ENCODE measurements at places on chromosomes 3 and 15. TPM values are rescaled to one million over a fixed set of nuclear protein-coding genes. Genes with fewer than 3 reads are reported as not detected.

PDZRN3 gene
- 13.0 TPM for total RNA-seq

AMT gene
- total RNA-seq, result 12.2 TPM

C3orf49 gene
- total RNA-seq, result not detected

GATM gene
- 19.6 TPM for total RNA-seq

ACVR2B gene
- 9.8 TPM for total RNA-seq

C3orf20 gene
- not detected for total RNA-seq

SLC22A14 gene
- total RNA-seq, result 0.21 TPM

FGF12 gene
- 15.2 TPM for total RNA-seq

UROC1 gene
- total RNA-seq, result not detected

TFDP2 gene
- total RNA-seq, result 25.7 TPM

SFMBT1 gene
- 7.9 TPM for total RNA-seq

GOLGA8Q gene
- total RNA-seq, result 0.72 TPM

LRRC2 gene
- 0.26 TPM for total RNA-seq

MORC1 gene
- not detected for total RNA-seq

ILDR1 gene
- 0.19 TPM for total RNA-seq

CCDC33 gene
- 6.2 TPM for total RNA-seq

SYNM gene
- 43.9 TPM for total RNA-seq

EAF2 gene
- 3.7 TPM for total RNA-seq

TMEM42 gene
- total RNA-seq, result 30.6 TPM

PLCL2 gene
- 25.8 TPM for total RNA-seq

FOXL2NB gene
- 0.21 TPM for total RNA-seq

TFG gene
- 134 TPM for total RNA-seq

TM4SF18 gene
- total RNA-seq, result 0.05 TPM

C3orf85 gene
- not detected for total RNA-seq

KLHL40 gene
- total RNA-seq, result 0.54 TPM

GOLGA8J gene
- total RNA-seq, result not detected

PRR23C gene
- 0.05 TPM for total RNA-seq

NME9 gene
- total RNA-seq, result 3.4 TPM

GRK7 gene
- total RNA-seq, result not detected

SCN11A gene
- total RNA-seq, result 0.46 TPM

BUB1B gene
- 39.0 TPM for total RNA-seq

COL8A1 gene
- total RNA-seq, result 0.47 TPM

ZNF80 gene
- total RNA-seq, result 0.60 TPM

CCR3 gene
- total RNA-seq, result 0.27 TPM

CDCP1 gene
- total RNA-seq, result 0.39 TPM

STX19 gene
- total RNA-seq, result 0.41 TPM

CEMIP gene
- total RNA-seq, result 5.3 TPM

FURIN gene
- 4.9 TPM for total RNA-seq

AP3B2 gene
- total RNA-seq, result 30.0 TPM

SCG3 gene
- total RNA-seq, result 0.21 TPM
